ENCODE measurements at places on chromosomes 12 and 14.

DNA sequence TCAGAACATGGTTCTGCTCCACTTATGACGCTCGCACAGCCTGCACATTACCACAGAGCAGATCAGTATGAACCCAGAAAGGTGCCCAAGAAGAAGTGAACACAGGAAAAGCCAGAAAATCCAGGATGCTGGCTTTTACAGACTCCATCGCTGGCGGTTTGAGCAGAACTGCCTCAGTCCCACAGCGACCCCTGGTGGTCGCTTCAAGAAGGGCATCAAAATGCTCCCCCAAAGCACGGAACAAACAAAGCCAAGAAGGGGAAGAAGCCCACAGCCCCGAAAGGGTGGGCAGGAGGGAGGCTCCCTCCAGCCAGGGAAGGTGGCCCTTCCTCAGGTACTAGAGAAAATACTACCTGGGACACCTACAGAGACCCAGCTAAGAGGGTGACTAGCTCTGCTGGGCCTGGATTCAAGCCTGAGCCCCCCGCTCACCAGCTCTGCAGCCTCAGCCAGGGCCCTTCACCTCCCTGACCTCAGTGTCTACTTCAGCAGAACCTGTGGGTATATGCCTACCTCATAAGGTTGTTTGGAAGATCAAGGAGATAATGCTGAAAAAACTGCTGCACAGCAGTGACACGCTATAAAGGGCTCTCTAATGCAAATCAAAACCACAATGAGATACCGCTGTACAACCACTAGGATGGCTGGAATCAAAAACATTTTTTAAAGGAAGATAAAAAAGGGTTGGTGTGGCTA is 98.1 kb downstream of the NCOR2 start:
- no peak for DNase-seq

DNA sequence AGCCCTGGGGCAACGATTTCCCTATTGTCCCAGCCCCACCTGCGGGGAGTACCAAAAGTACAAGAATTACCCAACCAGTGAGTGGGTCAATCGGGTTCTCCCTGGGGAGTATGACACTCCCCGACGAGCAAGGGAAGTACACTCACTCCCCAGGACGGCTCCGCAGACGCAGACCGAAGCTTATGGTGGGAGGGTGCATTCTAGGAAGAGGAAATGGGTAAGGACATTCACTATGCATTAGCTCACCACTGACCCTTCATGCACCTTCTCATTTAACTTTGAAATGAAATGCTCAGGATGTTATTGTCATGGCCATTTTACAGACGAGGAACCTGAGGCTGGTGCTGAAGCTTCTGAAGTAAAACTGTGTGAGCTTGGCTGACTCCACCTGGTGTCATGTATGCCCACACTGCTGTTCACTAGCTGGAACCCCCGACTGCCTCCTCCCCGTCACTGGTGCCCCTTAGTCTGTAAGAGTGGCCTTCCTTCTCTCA is 45.8 kb upstream of the TMED10 start:
- no peak for DNase-seq

DNA sequence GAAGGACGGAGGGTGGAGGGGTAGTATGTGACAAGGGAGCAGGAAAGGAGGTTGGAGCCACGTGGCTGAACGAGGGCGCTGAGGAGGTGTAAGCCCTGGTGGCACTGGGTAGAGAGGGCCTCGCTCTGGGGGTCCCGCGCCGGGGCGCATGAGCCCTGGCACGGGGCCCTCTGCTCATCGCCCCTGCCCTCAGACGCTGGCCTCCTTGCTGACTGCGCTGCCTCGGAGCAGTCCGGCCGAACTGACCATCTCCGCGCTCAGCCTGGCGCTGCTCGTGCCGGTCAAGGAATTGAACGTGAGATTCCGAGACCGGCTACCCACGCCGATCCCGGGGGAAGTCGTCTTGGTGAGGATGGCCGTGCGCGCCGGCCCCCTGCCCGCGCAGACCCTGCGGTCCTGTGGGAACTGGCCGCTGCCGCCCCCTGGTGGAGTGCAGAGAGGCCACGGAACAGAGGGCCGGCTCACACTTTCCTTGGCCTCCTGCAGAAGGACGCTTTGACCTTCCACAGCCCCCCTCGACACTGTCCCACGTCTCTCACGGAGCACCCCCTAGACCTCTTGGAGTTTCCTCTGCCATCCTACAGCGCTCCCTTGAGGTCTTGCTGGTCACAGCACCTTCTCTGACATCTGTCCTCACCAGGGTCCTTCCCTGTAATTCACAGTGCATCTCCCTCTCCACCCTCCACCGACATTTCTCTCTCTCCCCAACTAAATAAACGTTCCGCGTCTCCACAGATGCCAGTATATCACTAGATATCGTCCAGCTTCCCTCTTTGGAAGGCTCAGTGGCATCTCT is 10.5 kb downstream of the ARHGEF25 start:
- no peak for DNase-seq

- no peak for DNase-seq
Observed at GRCh38 chr12:116122628-116123027, 154.9 kb downstream of the MED13L start.

GRCh38 chr12:42568952-42569915 is 20.3 kb downstream of the PRICKLE1 start:
- no peak for DNase-seq

DNA sequence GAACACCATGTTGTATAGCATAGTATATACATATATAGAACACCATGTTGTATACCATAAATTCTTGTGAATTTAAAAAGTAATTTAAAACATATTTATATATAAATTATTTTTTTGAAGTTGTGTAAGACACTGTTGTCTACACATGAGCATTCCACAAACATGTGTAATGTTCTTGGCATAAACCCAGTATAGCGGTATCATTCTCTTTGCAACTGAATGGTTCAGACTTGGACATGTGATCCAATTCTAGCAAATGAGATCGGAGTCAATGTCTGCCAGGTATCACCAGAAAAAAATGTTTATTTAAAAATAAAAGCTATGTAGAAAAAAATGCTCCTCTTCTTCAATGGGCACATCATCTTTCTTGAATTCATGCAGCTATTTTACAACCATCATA is 33.9 kb downstream of the CEP290 start:
- DNase-seq, result no peak

DNA sequence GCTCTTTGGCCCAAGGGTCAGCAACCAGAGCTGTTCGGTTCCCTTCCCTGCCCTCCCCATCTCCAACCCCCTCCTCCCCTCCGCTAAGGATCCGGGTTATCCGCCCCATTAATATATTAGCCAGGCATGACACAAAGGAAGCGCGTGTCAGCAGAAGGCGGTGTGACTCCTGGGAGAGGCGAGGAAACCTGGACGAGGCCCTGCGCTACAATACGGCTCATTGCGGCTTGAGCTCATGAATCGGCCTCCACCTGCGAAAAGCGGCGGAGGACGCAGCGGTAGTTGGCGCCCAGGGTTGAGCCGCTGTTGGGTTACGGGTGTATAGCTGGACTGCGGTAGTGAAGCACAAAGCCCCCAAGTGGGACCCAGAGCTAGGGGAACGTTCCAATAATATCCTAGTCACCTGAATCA is 9.9 kb downstream of the FOXA1 start:
- peak; percentile 36 for DNase-seq

GRCh38 chr14:84361476-84361875 is 1168.5 kb upstream of the FLRT2 start:
- DNase-seq, result no peak

DNA sequence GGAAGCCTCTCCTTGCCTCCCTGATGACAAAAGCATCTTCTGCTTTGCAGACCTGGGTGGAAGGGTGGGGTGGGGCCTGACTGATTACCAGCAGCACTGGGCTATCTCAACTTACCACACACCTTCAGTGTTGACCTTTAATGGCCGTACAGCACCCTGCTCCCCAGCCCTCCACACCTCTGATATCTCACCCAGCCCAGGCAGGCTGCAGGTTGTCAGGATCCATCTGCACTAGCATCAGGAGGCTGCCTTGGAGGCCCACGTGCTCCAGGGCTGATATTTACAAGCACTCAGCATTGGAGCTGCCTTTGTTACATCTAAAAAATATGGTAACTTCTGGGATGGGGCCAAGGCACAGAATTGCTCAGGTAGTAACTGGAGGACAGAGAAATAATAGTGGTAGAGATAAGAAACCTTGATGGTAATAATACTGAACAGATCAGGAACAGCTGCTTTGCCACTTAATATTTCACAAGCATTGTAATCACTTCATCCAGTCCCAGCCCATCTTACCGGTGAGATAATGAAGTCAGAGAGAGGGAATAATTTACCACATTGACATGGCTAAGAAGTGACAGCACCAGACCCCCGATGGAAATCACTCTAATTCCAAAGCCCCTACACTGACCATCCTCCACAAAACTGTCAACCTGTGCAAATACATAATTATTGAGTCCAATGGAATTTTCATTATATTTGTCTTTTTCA is 125.2 kb upstream of the RFLNA start:
- DNase-seq, result no peak

DNA sequence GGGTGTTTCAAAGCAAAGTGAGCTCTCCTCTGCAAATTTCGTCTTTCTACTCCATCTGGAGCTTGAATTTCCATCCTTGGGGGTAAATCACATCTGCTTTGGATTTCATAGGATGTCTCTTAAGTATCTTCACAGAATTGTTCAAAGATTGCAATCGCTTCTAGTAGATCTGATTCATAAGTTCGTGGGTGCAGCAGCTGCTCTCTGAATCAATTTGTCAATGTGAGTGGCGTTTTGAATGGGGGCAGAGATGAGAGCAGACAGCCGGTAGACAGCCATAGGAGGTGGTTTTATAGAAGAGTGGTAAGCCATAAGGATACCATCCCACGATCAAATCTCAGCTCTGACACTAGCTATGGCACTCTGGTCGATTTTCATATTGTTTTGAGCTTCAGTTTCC is 146.0 kb upstream of the RPH3A start:
- no peak for DNase-seq

- no peak for DNase-seq
Observed at GRCh38 chr12:67052981-67053380, 216.2 kb upstream of the CAND1 start.

- DNase-seq, result no peak
Observed at GRCh38 chr14:51726166-51726899, 74.6 kb downstream of the FRMD6 start.

GRCh38 chr12:50598321-50598862 is 93.6 kb downstream of the DIP2B start:
- DNase-seq, result no peak

- DNase-seq, result no peak
Observed at GRCh38 chr12:58148405-58148804, 207.0 kb downstream of the ATP23 start.

DNA sequence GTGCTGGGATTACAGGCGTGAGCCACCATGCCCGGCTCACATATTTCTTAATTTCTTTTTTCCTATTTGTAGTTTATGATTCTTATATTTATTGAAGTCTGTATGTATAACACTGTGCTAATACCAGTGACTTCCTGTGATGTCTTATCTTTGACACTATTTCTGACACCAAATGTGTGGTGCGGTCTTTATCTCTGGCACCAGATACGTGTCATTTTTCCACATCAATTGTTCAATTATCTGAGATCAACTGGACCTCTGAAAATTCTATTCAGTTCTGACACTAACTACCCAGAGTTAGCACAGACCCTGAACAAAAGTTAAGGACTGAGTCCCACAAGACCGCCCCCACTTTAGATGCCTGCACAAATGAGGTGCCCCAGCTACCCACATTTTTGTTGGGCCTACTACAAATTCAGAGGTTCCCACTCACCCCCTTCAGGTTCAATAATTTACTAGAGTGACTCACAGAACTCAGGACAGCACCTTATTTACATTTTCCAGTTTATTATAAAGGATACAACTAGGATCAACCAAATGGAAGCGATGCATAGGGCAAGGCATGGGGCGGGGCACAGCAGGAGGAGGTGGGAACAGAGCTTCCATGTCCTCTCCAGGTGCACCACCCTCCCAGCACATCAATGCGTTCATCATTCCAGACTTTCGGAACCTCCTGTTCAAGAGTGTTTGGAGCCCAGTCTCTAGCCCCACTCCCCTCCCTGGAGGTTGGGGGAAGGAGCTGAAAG is 11.6 kb upstream of the SRSF9 start:
- no peak for DNase-seq

DNA sequence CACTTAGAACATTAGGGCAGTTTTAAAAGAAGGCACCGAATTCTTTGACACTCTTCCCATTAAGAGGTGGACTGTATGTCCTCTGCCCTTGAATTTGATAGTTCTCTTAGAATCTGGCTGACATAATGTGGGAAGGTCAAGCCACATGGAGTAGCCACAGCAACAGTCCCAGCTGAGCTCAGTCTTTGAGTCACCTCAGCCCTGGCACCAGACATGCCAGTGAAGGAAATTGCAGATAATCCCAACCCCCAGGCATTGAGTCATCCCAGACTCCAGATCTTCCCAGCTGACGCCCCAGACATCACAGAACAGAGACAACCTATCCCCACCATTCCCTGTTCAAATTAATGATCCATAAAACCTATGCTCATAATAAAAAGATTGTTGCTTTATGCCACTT is 83.4 kb downstream of the GTF2A1 start:
- no peak for DNase-seq

GRCh38 chr12:90959538-90960139 is 4.7 kb upstream of the CCER1 start:
- no peak for DNase-seq

GRCh38 chr12:44960856-44961255 is 84.7 kb upstream of the NELL2 start:
- no peak for DNase-seq

DNA sequence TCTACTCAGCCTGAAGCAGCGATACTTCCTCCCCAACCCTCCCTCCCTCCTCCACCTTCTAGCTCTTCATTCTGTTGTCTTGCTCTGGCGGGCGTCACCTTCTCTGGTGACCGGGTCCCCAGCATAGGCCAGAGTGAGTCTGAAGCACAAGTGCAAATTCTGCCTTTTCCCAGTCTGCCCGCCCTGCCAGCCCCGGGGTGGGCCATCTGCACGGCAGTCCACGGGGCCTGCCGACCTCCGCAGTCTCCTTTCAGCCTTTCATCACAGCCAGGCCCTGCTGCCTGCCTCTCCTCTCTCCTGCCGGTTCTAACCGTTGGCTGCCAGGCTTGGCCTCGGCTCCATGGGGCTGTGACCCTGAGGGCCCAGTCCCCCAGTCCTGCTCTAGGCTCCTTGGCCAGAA is 58.7 kb downstream of the TESC start:
- no peak for DNase-seq

- DNase-seq, result no peak
Observed at GRCh38 chr12:97797473-97797872, 334.9 kb downstream of the RMST start.

GRCh38 chr12:41802803-41803202 is 341.9 kb downstream of the GXYLT1 start:
- no peak for DNase-seq

DNA sequence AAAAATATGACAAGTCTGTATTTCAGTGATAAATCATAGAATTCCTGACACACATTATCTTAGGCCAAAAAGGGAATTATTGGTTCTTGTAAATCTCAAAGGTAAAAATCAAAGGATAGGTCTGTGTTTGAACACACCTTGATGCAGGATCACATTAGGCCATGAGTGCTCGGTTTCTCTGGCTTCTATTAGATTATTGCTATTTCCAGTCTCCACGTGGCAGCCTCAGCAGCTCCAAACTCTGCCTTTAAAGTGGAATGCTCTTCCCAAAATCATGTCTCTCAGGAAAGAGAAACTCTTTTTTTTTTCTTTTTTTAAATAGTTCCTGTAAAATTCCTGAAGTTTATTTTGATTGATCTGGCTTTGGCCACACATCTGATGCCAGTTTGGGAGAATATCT is 105.6 kb upstream of the FRMD6 start:
- no peak for DNase-seq

GRCh38 chr12:23472329-23472971 is 477.0 kb downstream of the SOX5 start:
- DNase-seq, result no peak

GRCh38 chr12:6567112-6567670 is 900 bp downstream of the NOP2 start:
- DNase-seq, result no peak

GRCh38 chr12:112938751-112939150 is 477 bp downstream of the OAS3 start:
- no peak for DNase-seq
